ENCODE measurements at places on chromosomes 12 and 14.

GRCh38 chr12:51449580-51450246 is 25.1 kb downstream of the SLC4A8 start:
- DNase-seq: no peak

DNA sequence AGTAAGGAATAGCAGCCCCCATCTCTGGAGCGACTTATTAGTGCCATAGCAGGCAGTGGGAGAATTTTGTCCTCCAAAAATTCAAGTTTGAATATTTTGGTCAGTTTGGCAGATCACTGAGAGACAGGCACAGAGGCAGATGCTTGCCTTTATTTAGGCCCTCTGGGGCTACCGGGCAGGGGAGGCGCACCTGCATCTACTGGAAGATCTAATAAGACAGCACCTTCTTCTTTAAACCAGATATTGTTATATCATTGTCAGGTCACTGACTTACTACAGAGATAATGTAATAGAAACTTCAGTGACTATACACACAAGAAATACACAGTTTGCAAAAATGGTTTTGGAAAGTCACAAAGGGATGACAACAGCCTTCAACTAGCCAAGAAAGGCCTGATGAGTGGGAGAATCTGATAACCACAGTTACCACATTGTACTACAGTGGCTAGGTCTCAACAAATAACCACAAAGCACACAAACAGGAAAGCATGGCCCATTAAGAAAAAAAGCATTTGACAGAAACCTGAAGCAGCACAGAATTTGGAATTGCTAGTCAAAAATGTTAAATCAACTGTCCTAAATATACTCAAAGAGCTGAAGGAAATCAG is 56.8 kb downstream of the CDK17 start:
- DNase-seq: no peak

DNA sequence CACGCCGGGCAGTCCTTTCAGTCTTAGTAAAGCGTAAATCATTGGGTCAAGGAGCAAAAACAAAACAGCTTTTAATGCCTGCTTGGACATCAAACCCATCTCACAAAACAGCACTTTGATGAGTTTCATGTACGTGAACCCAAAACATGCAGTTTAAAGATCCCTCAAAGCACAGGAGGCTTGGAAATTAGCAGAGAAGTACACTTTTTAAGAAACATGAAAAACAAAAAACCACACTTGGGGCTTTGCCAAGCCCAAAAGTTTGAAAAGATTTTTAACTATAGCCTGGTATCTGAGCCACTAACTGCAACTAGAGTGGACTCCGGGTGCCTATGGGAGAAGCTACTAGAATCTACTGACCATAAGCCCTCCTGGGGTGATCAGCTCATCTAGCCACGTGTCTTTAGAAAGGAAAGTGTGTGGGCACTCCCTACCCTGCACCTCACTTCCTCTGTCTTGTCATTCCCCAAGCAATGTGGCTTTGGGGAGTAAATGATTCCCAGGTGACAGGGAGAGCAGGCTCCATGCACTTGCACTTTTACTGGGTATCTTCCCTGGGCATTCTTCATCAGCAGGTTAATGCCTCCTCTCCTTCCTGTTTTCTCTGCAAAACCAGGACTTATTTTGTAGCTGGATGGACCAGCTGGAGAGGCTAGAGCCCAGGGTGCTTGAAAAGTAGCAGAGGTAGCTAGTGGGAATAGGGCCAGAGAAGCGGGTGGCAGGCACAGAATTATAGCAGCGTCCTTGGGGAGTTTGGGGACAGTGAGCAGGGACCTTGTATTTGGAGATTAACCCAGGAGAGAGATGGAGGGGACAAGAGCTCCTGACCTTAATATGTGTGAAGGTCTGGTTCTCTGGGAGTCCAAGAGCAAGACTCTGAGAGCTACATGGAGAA is 339.3 kb downstream of the BCL11B start:
- no peak for DNase-seq

- peak; percentile 16 for DNase-seq
These were observed 38.7 kb downstream of the GLT8D2 start for GRCh38 chr12:104011253-104011652.

- DNase-seq: peak; percentile 37
These were observed 50.0 kb downstream of the PPFIBP1 start for GRCh38 chr12:27573972-27574371.

DNA sequence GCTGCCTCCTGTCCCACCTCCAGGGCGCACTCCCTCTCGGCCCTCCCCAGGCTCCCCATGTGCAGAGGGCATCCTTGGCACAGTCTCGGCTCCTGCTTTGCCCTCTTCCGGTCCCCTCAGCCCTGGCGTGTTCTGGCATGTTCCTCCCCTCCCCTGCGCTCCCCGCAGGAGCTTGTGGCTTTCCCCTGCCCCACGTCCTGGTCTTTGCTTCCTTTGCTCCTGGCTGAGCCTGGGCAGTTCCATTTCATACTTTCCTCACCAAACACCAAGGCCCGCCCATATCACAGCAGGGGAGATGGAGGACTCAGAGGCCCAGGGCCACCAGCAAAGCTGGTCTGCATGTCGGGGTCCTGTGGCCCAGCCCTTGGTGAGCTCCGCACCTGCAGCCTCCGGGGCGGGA is 56.0 kb downstream of the FBRSL1 start:
- DNase-seq: no peak

DNA sequence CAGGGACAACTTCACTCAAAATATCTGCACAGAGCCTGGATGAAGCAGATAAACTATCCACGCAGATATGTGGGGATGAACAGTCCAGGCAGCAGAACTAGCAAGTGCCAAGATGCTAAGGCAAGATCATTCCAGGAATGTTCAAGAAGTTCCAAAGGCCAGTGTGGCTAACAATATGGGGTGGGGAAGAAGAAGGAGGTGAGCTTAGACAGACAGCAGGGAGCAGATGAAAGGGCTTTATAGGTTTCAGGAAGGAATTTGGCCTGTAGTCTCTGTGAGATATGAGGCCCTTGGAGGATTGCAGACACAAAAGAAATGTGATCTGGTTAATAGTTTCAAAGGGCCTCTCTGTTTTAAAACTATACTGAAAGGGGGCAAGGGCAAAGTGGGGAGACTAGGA is 63.5 kb upstream of the PPM1H start:
- no peak for DNase-seq

- DNase-seq: no peak
These were observed 67.3 kb downstream of the GSC start for GRCh38 chr14:94702629-94703028.

GRCh38 chr14:23492618-23493272 is 23.2 kb downstream of the NGDN start:
- no peak for DNase-seq

- DNase-seq: no peak
These were observed 361.0 kb downstream of the DPF3 start for GRCh38 chr14:72532686-72533454.

DNA sequence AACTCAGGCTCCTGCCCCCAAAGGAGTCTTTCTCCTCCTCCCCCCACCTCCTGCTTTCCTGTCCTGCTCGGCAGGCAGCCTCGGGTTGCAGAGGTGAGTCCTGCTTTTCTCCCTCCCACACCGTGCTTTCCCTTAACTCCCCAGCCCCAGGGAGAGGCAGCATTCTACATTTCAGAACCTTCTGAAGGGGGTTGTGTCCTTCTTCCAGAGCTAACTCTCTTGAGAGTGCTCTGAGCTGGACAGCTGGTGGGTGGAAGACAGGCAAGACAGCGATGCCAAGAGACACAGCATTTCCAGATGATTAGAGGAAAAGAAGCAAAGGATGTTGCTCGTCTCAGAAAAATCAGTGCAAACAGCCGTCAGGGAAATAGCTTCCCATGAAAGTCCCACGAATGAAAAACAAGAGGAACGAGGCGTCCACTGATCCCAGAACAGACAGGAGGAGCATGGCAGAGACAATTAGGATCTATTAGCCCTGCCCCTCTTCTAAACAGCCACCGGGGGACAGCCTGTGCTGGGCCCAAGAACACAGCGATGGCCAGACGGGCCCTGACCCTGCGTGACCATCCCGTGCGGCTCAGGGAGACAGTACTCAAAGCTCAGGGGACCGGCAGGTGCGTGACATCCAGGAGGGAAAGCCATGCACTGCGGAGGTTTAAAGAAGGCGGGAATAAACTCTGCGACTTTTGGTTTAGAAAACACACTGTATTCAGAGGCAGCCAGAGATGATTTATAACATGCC is 216.5 kb upstream of the RTL1 start:
- DNase-seq: no peak

- DNase-seq: peak; percentile 35
These were observed 5.0 kb upstream of the SLC25A47 start for GRCh38 chr14:100317912-100318808.

- peak; percentile 50 for DNase-seq
These were observed 1392.4 kb upstream of the TMEM132C start for GRCh38 chr12:126874427-126875026.

DNA sequence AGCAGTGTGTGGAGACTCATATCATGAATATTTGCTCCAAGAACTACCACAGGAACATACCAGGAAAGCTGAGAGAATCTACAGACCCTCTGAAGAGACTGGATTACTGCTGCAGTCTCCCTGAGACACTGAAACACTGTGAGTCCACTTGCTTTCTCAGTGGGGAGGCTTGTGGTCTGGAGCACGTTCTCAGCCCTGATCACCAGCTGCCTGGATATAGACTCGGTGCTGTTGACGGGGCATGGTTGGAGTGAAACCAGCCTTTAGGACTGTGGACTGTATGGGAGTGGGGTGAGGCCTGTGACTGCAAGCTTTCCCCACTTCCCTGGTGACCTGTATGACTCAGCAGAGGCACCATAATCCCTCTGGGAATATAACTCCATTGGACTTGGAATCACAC is 525.8 kb upstream of the FBXO33 start:
- DNase-seq: no peak

DNA sequence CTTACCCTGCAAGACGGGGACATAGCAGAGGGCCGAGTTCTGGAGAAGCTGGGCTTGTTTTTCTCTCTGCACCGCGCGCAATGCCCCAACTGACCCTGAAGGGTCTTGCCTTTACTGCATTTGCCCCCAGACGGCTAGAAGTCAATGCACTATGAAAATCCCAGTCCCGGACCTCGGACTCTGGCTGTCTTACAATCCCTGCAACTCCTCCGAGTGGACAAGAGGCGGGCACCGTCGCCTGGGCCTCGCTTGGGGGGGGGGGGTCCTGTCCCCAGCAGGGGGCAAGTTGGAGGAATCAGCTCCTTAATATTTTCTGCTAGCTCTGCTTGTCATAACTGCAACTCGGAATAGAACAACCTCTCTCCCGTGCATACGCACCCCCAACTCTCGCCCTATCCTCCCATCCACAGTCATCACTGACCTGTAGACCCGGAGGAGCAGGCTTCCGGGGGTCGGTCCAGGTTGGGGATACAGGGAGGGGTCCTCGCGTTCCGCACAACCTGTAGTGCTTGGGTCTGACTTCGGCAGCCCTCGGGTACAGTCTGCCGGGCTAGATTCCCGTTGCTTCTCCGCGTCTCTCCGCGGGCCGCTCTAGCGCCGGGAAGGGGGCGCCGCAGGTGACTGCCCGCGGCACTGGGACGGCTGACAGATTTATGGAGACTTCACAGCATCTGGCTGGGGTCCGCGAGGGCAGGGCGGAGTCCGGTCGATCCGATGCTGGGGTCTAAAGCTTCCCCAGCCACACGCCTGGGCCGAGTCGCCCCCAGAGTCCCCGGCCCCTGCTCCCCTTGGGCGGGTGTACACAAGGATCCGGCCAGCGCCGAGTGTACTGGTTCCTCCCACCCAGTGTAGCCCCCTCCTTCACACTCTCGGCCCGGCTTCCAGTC is 3.3 kb upstream of the PAX9 start:
- no peak for DNase-seq

- no peak for DNase-seq
These were observed 23.8 kb upstream of the DICER1 start for GRCh38 chr14:95180966-95181741.

GRCh38 chr14:19902409-19902808 is 18.0 kb upstream of the OR4K5 start:
- no peak for DNase-seq

DNA sequence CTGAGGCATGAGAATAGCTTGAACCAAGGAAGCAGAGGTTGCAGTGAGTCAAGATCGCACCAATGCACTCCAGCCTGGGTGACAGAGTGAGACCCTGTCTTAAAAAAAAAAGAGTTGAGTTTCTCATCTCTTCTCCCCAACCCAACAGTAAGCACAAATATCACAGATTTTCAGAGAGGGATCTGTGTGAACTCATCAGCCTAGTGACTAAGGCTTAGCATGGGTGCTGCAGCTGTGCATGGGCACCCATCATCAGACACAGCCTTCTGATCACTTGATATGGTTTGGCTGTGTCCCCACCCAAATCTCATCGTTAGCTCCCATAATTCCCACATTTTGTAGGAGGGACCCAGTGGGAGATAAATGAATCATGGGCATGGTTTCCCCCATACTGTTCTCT is 298.9 kb downstream of the PCNX1 start:
- DNase-seq: no peak

DNA sequence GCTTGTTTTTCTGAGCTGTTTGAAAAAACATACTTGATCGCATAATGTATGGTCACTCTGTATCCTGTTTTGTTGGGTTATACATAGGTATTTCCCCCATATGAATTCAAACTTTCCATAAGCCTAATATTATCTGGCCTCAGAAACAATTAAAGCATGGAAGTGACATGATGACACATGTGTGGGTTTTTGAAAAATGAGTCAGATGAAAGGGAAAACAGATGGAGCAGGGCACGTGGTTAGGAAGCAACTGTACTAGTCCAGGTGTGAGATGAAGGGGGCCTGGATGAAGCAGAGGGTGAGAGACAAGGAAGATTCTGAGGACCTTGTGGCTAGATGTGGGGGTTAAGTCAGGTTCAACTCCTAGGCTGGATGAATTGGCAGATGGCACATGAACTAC is 92.7 kb upstream of the DNM1L start:
- no peak for DNase-seq

GRCh38 chr12:89439941-89440340 is 84.7 kb downstream of the GALNT4 start:
- no peak for DNase-seq

- no peak for DNase-seq
These were observed 61.4 kb upstream of the TSPAN8 start for GRCh38 chr12:71219224-71219623.

DNA sequence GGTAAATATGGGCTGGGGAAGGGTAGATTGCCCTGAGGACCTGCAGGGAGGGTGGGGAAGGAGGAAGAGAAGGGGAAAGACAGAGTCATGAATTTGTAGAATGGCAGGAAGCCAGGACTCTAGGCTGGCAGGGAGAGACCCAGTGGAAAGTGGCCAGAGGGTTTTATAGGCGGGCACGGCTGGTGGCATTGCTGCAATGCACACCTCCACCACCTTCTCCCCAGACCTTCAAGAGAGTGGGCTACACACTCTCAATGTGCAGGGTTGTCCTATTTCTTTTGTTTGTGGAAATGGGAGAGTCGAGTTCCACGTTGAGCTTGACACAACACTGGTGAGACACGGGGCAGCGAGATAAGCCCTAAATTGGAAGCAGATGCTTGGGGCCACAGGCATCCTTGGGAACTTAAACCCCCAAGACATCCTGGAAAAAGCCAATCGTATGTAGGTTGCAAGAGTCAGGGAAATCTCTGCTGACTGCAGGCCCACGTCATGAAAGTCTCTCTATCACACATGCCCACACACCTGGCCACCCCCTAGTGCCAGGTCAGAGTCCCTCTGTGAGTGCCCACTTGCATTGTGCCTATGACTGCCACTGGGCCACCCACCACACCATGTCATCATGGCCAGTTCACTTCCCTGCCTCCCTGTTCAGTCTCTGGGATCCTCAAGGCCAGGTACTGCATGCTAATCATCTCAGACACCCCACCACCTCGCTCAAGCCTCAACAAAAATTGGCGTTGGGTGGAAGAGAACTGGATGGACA is 38.0 kb upstream of the BDKRB2 start:
- no peak for DNase-seq

GRCh38 chr14:104350463-104351185 is 212.2 kb downstream of the KIF26A start:
- no peak for DNase-seq

Data from HCT116 (cell line).